ENCODE measurements at places on chromosomes 4 and X.

DNA sequence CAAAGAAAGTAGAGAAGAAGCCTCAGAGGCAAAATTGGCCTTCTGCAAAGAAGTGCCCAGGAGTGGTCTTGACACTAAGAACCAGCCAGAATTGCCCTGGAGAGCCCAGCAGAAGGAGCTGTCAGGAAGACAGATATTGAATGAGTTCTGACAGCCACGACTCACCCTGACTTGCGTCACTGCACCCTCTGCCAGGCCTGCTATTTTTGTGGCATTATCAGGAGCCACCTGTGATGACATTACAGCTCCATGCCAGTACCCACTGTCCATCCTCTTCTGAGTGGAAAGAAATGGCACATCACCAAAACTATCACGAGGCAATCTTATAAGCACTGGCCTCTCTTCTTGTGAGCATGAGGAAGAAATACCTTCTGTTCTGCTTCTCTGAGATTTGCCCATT lies 67.7 kb downstream of the SMIM20 start:
- no peak for DNase-seq

- no peak for DNase-seq
Observed at GRCh38 chrX:101395789-101396188, 5.0 kb downstream of the RPL36A start.

DNA sequence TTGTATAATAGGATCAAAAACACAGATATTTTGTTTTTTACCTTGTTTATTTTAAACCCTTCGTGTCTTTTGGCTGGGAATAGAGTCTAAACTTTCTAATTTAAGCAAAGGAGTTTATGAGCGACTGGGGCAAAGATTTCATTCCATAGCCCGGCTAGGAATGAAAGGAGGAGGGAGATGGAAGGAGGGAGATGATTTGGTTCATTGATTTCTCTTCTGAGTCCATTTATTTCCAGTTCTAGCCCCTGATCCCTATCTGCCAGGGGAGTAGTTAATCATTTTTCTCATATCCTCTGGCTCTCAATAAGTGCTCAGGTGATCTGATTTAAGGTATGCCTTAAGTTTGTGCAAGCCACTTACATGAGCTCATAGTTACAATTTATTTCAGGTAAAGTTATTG lies 120.0 kb downstream of the SPRY1 start:
- DNase-seq = no peak

DNA sequence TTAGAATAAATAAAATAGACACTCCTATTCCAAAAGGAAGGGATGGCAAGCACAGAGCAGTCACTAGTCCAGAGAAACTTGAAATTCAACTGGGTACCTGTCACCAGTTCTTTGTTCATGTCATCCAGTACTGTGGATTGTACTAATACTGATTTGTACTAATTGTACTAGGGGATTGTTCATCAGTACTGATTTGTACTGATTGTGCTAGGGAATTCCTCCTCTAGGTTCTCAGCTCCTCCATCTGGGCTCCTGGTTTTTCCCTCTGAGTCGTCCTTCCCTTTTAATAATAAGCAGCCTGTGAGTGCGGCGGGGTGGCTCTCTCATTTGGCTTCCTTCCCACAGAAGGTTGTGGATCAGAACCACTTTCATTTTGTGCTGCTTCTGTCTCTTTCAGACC lies 31.0 kb upstream of the SOD3 start:
- no peak for DNase-seq

DNA sequence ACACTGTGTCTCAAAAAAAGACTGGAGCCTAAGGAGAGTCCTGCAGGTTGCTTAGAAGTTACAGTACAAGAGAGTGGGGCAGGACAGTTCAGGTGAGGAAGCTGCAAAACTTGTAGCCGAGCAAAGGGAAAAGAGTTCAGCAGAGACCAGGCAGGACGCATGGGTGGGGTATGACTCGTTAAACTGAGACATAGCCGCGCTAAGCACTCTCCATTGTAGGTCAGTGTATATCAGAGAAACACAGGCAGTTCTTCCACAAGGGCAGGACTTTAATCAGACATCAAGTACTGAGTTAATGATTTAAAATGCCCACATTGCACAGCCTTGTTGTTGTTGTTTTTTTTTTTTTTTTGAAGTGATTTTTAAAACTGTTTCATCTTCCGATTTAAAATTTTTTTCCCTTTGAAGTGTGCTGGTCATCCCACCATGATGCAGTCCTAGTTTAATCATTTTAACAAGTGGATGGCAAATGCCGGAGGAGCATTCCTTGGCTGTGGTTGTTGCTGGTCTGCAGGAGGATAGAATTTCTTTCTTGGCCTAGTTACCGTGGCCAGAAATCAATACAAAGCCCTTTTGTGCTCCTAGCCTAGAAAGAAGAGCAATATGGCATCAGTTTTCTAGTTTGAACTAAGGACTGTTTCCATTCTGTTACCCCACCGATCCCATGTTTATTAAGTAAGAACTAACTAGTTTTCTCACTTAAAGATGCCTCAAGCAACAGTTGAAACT lies 10.3 kb downstream of the LAP3 start:
- DNase-seq = no peak

- no peak for DNase-seq
Observed at GRCh38 chr4:3248811-3249661, at the start of gene MSANTD1. TSS of gene MSANTD1 (plus strand) at chr4:3249159. CDS start at chr4:3249223, 64 bp downstream.

GRCh38 chrX:47843363-47843762 lies 6.7 kb downstream of the ZNF81 start:
- no peak for DNase-seq

GRCh38 chr4:148254621-148255343 lies 187.4 kb downstream of the NR3C2 start:
- DNase-seq = no peak

DNA sequence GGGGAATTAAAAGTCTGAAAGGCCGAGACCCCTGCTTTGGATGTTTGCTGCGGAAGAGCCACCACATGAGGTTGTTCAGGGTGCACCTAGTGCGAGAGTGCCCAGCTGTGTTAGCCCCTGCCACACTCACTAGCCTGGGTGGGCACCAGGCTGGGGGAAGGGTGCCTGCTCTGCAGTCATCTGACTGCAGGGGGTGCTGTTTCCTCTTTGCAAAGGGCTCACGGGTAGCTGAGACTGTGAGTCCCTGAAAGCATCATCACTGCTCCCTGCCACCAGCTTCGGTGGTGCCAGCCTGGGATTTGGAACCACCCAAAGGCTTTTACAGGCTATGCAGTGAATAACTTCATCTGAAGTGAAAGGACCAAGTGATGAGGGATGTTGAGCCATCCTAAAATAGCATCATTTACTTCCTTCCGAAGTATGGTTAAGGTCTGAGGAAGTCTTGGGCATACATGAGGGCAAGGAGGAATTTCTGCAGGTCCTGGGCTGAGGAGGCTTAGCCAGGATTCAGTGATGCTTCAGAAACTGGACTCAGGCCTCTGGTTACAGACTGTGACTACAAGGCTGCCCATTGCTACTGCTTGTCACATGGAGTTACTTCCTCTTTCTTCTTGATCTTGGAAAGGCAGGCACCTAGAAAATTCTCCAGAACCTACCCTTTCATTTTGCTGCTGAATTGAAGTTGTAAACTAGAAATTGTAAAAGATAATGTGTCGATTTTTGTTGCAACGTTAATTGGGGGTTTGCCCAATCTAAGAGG lies 293.2 kb upstream of the PRPS2 start:
- no peak for DNase-seq

GRCh38 chr4:110982486-110982885 lies 359.6 kb upstream of the PITX2 start:
- no peak for DNase-seq

DNA sequence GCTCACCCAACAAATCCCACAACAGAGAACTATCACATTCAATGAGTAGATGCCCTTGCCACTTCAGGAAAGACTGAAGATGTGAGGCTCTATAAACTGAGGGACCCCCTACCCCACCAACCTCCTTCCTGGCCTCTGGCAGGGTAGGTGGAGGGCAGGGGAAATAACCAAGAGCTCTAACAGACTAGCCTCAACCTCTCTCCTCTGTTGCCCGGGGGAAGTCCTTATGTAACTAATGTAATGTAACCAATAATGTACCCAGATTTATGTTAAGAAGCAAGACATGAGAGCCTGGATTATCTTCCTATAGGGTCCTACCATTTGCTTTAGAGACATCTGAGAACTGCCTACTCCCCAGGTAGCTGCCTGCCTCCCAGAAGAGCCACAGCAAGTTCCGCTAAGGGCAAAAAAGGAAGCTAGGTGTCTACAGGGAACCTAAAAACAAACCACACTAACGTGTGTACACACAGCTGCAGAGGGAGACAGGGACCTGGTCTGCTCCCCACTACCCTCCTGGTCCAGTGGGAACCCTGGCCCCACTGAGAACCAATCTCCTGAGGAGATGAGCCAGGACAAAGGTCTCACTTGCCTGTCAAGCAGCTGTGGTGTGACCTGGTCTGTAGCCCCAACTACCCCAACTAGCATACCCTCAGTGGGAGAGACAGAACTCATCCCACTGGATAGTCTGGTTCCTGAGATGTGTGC lies 17.7 kb downstream of the OTUD5 start:
- no peak for DNase-seq

DNA sequence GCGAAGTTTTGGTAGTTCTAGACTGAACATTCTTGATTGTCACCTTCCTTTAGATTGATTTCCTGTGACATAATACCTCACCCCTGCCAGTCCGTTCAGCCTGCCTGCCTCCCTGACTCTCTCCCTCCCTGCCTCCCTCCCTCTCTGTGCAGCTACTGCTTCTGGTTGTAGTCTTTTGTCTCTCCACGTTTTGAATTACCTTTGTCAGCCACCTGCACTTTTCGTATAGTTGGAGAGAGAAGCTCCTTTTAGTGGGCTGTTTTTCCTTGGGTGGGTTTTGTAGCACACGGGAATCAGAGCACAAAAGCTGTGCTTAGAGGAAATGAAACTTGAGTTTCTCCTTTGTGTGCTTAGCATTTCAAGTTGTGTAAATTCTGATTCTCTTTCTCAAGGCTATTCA lies 32.6 kb upstream of the MSMO1 start:
- no peak for DNase-seq

DNA sequence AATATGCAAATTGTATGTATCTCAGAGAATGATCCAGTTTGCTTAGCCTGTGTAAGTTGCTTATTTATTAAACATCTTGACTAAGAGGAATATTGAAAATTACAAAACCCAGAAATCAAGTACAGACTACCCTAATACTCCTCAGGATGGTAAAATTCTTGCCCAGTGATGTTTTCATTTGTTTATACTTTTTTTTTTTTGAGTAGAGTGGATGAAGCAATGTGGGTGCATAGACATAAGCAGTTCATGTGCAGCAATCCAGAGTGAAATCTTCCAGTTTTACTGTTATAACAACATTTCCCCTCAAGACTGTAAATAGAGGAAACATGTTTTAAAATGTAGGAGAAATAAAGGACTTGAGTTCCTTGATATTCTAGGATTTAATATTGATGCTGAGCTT lies 4.7 kb downstream of the GLRB start:
- no peak for DNase-seq

- no peak for DNase-seq
Observed at GRCh38 chrX:123988423-123989111, 27.1 kb downstream of the STAG2 start.

DNA sequence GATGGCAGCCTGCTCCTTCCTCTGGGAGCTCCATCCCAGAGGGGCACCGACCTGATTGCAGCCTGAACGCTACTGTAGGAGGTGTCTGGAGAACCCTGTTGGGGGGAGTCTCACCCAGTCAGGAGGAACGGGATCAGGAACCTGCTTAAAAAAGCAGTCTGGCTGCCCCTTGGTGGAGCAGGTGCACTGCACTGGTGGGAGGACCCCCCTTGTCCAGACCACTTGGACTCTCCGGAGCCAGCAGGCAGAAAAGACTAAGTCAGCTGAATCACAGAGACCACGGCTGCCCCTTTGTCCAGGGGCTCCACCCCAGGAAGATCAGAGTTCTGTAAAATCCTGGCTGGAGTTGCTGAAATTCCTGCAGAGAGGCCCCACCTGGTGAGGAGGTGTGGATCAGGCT lies 67.3 kb upstream of the MAGEB18 start:
- no peak for DNase-seq

DNA sequence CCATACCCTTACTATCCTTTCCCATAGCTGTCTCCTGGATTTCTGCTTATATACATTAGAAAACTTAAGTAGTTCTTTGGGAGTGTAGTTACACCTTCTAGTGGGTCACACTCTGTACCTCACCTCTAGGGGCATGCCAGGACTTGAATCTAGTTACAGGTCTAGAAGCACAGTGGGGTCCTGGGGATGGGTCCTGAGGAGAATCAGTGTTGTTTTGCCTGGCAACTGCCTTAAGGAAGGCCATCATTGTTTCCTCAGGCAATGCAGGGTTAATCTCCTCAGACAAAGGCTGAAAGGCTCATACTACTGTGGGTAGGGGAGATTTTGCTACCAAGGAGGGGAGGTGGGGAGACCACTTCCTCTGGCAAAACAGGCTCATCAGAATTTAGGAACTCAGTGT lies 750.3 kb downstream of the FAT4 start:
- no peak for DNase-seq

DNA sequence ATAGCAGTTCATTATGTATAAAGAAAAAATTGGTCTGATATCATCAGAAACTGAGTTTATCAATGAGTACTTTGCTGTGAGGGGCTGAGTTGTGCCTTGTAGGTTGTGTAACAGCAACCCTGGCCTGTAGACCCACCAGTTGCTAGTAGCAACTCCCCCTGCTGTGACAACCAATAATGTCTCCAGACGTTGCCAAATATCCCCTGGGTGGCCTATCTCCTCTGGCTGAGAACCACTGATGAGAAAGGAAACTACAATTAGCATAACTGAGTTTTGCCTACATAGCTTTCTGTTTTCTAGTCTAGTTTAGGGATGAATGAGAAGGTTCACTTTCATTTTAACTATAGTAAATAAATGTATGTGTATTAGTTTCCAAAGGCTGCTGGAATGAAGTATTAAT lies 234.1 kb downstream of the CPE start:
- no peak for DNase-seq

- DNase-seq = no peak
Observed at GRCh38 chr4:61770456-61770855, 570.3 kb downstream of the ADGRL3 start.

DNA sequence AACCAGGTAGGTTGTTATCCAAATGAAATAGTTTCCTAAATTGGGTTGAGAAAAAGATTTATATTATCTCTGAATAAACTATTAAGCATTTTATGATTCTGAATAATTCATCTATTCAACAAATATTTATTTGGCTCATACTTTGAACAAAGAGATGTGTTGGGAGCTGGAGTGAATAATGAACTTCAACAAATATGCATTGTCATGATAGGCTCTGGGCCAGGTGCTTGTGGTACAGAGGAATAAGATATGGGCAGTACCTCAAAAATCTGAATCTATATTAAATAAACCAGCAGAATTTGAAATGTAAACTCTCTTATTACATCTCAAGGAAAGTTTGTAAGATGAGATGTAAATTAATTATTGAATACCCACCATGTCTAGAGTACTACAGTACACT lies 75.7 kb upstream of the DCLK2 start:
- no peak for DNase-seq

DNA sequence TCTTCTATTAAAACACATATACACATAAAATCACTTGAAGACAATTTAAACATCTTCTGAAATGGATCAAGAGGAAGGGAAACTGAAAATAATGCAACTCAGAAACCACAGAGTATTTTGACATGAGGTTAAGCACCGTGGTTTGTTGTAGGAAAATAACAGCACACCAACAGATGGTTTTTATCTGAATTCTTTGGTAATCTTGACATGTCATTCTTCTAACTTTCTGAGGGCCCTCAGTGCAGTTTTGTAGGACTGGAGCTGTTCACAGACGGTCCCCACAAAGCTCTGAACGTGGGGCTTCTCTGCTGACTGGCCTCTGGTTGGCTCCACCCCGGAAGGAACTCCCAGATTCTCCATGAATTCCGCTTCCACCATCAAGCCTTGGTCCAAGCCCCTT lies 16.0 kb upstream of the TLR8 start:
- no peak for DNase-seq

- no peak for DNase-seq
Observed at GRCh38 chr4:96205143-96205936, 365.4 kb downstream of the PDHA2 start.

Measured in ureter (tissue), 1 donor.